ENCODE measurements at places on chromosomes 16 and 17.
A peak's percentile ranks its signal among the peaks of the same experiment; 100 is the strongest.

DNA sequence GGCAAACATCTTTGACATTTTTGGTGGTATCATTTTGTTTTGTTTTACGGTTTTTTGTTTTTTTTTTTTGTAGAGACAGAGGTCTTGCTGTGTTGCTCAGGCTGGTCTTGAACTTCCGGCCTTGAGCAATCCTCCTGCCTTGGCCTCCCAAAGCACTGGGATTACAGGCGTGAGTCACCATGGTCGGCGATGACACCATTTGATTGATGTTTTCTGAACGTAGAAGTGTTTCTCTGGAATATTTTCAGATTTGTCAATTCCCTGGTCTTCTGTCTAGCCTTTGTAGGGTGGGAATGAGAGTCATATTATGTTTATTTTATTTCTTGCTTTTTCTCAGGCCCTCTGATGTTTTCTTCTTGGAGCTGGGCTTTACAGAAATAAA is 32.2 kb upstream of the BRD7 start:
- no peak for DNase-seq

- no peak for DNase-seq
These were observed 53.1 kb downstream of the PRKCA start for GRCh38 chr17:66355510-66355909.

DNA sequence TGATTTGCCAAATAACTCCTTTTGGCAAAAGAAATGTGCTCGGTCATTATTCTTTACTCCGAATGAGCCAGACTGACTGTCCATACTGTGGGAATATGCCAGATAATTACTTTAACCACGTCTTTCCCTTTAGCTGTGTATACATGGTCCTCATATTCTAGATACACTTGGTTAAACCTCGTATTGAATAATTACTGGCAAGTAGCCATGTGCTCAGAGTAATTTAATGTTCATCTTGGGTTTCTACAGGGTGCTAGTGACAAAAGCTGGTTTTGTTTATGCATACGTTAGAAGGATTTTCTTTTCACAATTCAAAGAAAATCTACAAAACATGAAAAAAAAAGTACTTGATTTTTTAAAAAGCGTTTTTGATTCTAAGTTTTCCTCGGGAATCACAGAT is 540.3 kb downstream of the KCNJ2 start:
- no peak for DNase-seq

DNA sequence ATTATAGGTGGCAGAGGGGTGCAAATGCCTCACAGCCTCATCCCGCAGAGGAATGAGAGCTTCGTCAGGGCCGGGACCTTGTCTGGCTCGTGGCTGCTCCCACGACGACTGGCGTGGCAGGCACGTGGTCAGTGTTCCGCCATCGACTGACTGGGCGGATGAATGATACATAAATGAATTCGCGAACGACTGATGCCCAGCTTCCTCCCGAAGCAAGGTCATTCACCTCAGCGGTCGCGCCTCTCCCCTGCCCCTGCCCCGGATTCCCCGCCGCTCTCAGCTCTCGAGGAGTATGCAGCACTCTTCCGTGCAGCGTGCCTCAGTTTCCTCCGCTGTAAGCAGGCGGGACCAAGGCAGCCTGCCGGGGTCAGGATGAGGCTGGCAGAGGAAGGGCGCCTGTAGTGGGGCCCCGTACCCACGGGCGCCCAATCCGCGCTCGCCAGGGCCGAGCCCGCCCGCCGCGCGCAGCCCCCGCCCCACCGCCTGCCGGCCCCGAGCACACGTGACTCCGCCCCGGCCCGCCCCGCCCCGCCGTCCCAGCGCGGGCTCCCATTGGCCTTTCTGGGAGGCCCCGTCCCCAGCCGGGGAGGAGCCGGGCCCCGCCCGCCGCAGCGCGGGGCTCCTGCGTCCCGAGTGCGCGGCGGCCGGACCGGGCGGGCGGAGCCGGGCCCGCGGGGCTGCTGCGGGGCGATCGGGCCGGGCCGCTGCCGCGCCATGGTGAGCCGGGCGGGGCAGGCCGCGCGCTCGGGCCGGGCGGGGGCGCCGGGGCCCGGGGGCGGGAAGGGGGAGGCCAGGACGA is at the start of gene SNN:
TSS of gene SNN (plus strand) at position 632 of the 799 bp plus-strand sequence. CDS start 7,605 bp downstream, outside the sequence.
- DNase-seq, result peak; percentile 82

All from effector CD4-positive, alpha-beta T cell (primary cell).